ENCODE measurements at places on chromosomes 3 and 15.

- DNase-seq = no peak
These were observed 207.5 kb downstream of the RPLP1 start for GRCh38 chr15:69660114-69660513.

DNA sequence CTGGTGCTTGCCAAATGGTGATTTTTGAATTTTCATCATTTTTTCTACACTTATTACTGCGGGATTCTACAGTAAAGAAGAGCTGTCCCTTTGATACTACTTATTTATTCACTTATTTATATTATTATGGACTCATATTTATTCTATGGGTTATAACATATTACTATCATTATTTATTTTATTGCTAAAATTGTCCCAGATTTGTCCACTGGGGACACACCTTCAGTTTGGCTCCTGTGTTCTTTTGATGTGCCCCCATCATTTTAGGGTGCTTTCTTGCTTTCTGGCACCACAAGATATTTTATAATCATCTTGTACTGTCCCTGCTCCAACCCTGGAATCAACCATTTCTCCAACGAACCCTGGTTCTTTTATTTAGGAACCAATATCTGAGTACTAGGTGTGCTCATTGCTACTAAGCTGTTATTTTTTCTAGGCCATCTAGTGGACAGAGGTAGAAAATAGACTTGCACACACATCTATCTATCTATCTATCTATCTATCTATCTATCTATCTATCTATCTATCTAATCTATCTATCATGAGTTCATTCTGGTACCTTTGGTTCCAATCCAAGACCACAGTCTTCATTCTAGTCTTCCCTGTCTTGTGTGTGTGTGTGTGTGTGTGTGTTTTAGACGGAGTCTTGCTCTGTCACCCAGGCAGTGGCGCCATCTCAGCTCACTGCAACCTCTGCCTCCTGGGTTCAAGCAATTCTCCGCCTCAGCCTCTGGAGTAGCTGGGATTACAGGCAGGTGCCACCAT, 16.0 kb downstream of the SLC22A14 start:
- DNase-seq = peak; percentile 1

GRCh38 chr3:134351427-134351826, 22.8 kb downstream of the AMOTL2 start:
- DNase-seq = no peak

- no peak for DNase-seq
These were observed 12.9 kb downstream of the CIDEC start for GRCh38 chr3:9867106-9867505.

DNA sequence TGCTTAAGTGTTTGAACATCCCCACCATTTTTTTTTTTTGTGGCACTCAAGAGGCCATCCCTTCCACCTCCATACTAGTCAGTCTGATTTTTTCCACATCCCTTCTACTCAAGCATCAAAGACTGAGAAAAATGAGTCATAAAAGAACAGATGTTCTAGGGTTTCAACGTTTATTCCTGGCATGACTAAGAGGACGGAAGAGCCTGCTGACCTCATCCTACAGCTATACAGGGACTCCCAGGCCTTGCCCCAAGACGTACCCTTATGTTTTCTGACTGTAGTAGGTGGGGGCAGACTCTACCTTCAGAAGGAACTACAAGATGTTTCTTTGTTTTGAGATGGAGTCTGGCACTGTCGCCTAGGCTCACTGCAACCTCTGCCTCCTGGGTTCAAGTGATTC, 3.3 kb upstream of the ITPKA start:
- DNase-seq = peak; percentile 54

DNA sequence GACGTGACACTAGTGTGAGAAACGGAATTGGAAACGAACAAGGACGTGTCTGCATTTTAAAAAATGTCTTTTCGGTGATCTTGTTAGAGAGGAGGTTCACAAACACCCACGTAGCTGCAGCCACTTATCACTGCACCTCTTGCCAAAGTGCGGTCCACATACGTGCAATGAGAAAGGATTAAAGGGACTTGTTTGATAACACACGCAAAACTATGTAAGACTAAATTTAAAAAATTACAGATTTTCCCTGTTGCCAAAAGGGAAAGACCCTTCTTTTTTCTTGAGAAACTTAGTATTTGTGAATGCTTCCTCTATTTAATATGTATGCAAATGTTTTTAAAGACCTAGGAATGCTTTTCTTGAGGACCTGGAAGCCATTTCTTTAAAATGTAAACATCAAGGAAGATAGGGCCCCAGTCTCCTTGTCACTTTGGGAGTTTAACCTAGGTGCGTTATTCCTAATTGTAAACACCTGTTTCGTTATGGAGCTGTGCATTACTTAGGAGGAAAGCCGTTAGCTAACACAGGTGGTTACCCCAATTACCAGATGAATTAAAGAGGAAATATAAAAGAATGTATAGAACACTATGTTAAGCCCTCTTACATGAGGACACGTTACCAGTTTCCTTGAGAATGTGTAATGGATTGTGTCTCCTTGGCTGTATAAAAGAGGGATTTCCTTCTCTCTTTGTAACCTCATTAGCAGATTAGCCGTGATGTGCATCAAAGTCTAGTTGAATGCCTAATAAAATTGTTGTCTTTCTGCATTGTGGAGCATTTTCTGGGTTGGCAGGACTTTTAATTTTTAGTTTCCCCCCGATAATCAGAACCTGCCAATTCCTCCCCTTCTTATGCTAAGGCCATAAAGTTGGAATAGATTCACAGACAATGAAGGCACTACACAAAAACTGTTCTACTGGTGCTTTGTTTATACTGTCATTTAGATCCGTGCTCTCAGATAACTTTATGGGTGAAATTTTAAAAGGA, 1.0 kb downstream of the LEKR1 start:
- DNase-seq = no peak

DNA sequence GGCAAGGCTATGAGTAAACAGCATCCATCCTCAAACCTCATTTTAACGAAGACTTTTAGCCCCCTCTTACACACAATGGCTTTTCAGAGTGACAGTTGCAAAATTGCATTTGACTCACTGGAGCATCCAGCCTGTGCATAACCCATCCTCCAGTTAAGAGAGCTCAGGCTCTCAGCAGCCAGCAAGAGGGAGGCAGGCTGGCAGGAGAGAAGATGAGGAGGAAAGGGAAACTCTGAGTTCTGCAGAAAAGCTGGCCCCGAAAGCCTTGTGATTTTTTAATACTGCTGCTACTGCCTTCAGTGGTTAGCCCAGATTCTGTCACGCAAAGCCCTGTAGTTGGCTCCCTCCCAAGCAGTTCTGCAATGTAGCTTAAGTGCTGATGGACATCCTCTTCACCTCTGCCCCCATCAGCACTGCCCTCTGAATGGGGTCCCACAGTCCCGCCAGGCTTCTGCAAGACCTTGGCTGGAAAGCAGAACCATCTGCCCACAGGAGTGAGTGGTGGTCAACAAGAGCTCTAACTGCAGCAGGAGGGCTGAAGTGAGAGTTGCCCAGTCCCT, 371.3 kb downstream of the EPHB1 start:
- DNase-seq = no peak

GRCh38 chr3:34001022-34001421, 202.6 kb downstream of the PDCD6IP start:
- no peak for DNase-seq

- DNase-seq = no peak
These were observed 35.5 kb downstream of the FAH start for GRCh38 chr15:80188251-80188650.

DNA sequence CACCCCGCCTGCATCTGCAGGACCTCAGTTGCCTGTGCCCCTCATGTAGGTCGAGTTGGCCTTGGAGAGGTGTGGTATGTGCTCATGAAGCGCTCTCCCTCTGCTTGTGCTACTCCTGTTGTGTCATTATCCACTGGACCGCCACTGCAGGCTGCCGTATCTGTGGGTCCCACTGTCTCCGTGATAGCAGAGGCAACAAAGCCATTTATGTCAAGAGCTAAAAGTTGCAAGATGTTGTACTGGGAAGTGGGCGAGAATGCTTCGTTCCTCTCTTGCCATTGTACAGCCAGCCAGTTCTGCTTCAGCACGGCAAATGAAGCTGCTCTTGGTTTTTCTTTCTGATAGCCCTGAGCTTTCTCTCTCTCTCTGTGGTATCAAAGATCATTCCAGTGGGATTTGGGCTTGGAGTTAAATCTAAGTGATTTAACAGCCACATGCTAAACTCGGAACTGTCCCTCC, 89.0 kb downstream of the TMEM212 start:
- no peak for DNase-seq

- DNase-seq = no peak
These were observed 82.5 kb downstream of the AGBL1 start for GRCh38 chr15:86162172-86162591.

GRCh38 chr3:64533617-64534317, 154.0 kb downstream of the ADAMTS9 start:
- DNase-seq = peak; percentile 31

GRCh38 chr3:16788440-16789056, 96.2 kb upstream of the PLCL2 start:
- no peak for DNase-seq

- DNase-seq = no peak
These were observed 312.1 kb upstream of the TGFBR2 start for GRCh38 chr3:30294241-30294667.

GRCh38 chr3:58728723-58729122, 62.1 kb upstream of the FAM3D start:
- DNase-seq = no peak

DNA sequence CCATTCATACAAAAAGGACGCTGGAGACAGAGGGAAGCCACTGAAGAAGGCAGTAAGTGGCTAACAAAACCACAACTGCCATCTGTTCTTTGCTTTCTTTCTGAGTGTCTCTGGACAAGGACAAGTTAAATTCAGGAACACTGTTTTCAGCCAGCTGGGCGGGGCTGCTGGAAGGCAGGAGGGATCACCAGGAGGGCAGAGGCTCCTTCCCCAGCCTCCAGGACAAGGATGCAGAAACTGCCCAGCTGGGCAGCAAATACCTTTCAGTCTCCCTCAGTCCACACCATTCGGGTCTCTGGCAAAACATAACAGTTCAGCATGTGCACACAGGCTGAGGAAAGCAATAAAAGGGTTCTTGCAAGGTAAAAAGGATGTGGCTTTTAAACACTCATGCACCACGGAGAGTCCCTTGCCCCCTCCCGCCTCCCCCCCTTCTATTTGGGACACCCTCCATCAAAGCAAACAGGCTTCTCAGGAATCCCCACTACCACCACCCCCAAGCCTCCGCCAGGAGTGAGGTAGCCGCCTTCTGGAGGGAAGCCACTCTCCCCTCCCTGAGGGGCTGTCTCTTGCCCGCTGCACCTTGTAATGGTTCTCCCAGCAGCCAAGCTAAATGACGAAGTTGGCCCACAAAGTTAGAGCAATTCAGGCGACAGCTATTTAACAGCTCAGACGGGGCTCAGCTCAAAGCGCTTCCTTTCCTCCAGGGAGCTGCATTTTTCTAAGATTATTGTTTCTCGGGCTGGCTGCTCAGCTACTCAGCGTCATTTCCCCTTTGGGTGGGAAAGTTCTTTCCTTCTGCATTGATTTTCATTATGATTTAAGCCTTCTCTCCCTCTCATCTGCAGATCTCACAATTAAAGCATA, 3.8 kb downstream of the HEG1 start:
- DNase-seq = no peak

DNA sequence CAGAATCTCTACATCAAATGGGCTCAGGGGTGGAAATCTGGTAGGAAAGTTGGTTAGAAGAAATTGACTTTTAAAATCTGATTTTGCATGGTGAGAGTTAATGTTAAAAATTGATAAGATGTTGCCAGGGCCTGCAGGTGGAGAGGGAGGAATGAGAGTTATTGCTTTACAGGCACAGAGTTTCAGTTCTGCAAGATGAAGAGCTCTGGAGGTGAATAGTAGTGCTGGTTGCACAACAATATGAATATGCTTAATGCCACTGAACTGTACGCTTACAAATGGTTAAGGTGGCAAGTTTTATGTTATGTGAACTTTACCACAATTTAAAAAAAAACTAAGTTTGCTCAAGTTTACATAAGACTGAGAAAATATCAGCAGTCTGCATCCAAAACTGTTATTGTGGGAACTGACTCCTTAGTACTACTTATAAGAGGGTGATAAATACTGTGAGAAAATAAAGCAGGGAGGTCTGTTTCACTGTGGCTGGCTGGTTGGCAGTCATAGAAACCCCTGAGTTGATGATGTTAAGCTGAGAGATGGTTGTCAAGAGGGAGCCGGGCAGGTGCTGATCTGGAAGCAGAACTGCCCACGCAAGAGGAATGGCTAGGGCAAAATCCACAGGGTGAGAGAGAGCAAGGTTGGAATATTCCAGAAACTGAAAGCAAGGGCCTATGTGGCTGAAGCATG, 144.9 kb downstream of the EDEM1 start:
- no peak for DNase-seq

- peak; percentile 26 for DNase-seq
These were observed 1.1 kb downstream of the TKT start for GRCh38 chr3:53254509-53255422.

DNA sequence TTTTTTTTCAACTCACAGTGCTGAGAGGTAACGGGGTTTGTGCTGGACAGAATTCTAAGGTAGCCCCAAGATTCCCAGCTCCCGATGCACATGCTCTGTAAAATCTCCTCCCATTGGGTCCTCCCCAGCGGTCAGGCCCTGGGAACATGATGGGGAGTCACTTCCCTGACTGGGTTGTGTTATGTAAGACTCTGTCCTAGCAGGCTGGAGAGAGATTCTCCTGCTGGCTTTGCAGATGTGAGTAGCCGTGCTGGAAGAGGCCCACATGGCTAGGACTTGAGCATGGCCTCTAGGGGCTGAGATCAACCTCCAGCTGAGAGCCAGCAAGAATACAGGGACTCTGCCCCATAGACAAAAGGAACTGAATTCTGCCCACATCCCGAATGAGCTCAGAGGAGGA, 83.7 kb upstream of the OXTR start:
- DNase-seq = no peak

DNA sequence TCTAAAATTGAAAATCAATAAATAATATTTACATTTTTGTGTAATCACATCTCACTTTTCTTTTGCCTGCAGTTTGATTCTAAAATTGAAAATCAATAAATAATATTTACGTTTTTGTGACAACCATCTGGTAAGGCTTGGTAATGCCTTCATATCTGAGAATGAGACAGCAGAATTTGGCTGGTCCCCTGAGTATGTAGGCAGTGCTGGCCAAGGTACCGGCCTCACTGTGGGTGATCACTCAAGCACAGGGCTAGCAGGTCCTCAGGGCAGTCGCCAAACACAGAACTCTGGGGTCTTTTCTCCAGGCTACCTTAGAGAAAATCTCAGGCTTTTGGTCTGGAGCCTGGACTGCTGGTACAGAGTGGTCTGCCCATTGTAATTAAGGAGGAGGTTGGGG, 26.2 kb downstream of the RTP3 start:
- no peak for DNase-seq

GRCh38 chr3:143383421-143383820, 263.9 kb downstream of the CHST2 start:
- no peak for DNase-seq

GRCh38 chr3:114331710-114332109, 37.9 kb downstream of the TIGIT start:
- no peak for DNase-seq
